Activated naive CD8-positive, alpha-beta T cell treated with anti-CD3 and anti-CD28 coated beads, Interleukin-2, amount 10 ng/mL, durations not matched to agents 7 days and 5 days (primary cell): ENCODE measurements at places on chromosomes 5 and 9.

GRCh38 chr5:121380066-121380465 is 471.6 kb upstream of the FTMT start:
- no peak for DNase-seq

- DNase-seq, result no peak
Measured at GRCh38 chr5:151085517-151086041, 4.7 kb upstream of the TNIP1 start.

DNA sequence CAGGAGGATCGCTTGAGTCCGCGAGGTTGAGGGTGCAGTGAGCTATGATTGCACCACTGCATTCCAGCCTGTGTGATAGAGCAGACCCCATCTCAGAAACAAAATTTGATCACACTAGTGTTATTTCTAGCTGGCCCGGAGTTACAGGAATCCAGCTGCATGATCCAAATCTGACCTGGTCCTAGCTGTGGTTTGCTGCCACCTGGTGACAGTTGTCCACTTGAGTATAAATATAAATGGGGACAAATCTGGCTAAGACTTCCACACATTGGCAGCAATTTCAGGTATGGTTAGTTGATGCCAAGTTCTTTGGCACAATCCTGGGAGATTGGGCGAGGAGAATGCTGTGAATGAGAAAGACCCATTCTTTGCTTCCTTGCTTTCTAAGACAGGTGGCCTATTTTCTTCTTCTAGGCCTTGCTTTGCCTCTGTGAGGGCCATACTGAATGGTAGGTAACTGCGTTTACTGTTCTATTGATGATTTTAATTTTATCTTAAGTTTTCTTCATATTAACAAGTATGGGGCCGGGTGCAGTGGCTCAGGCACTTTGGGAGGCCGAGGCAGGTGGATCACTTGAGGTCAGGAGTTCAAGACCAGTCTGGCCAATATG is 35.4 kb downstream of the UBE2R2 start:
- DNase-seq, result no peak

GRCh38 chr9:115204904-115205453 is 87.0 kb upstream of the TNC start:
- no peak for DNase-seq

DNA sequence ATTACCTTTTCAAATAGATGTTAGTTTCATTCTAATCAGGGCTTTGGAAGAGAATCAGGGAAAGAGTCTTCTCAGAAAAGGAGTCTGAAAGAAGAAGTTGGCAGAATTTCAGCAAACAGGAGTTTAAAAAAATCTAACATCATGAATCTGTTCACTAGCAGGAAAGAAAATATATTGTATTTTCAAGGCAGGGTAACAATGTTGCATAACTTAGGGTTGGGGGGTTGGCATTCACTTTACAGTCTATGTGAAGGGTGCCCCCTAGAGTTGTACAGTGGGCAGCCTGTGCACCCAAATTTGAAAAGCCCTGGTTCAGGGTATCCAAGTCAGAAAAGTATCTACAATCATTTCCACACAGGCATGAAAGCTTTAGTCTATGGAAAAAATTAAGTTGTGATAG is 348.4 kb upstream of the SLC30A5 start:
- no peak for DNase-seq

DNA sequence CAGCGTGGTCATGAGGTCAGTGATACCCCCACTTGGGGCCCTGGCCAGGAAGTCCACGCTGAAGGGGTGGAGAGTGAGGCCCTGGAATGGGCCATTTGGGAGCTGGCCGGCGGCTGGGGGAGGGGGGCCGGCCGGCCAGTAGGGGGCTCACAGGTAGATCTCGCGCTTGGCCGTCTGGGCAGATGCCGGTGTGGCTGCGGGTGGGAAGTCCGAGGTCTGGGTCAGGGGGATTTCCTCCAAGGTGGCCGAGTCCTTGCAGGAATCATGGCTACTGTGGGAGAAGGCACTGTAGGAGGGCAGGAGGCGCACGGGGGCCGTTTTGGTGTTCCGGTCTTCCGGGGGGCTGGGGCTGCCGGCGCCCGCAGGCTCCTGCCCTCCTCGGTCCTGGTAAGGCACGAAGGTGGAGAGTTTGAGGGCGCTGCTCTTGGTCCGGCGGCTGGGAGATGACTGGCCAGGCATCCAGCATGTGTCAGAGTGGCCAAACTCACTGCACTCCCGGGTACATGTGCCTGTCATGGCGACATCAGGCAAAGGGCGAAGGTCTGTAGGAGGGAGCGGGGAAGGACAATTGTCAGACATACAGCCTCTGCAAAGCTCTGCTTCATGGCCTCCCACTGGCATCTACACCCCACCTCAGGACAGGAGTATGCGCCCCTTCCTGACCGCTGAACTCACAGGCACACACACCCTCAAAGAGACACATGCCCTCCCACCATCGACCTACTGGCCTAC is 24.1 kb downstream of the PCDH1 start:
- DNase-seq, result no peak

GRCh38 chr9:35909687-35910612 is 660 bp downstream of the SPAAR start:
- DNase-seq, result no peak

DNA sequence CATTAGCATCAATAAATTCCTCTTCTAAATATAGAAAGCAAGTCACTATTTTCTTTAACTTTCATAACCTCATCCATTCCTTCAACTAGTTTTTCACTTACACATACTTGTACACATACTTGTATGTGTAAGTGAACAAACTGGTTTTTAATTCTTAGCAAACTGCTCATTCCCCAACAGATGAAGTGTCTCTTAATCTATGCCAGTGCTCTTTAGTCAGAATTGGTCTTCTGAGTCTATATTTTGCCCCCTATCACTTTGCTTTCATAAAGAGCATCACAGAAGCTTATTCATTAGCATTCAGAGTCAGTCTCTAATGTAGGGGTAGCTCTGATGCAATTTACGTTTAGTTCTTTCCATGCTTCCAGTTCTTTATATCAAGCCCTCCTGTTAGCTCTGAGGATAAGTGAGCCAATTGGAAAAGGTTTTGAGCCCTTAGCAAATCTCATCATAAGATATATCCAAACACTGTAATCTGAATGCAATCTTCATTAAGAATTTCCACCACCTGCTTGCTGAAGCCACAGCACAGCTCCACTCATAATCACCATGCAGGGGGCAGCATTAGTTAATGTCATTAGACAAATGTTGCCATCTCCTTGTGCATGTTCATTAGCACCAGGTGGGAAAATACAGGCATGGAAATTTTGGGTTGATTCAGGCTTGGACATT is 178.5 kb upstream of the SLC24A2 start:
- no peak for DNase-seq

- DNase-seq, result no peak
Measured at GRCh38 chr5:41524174-41524573, 13.8 kb upstream of the PLCXD3 start.

GRCh38 chr5:74497706-74498105 is 142.8 kb downstream of the ENC1 start:
- DNase-seq, result no peak

DNA sequence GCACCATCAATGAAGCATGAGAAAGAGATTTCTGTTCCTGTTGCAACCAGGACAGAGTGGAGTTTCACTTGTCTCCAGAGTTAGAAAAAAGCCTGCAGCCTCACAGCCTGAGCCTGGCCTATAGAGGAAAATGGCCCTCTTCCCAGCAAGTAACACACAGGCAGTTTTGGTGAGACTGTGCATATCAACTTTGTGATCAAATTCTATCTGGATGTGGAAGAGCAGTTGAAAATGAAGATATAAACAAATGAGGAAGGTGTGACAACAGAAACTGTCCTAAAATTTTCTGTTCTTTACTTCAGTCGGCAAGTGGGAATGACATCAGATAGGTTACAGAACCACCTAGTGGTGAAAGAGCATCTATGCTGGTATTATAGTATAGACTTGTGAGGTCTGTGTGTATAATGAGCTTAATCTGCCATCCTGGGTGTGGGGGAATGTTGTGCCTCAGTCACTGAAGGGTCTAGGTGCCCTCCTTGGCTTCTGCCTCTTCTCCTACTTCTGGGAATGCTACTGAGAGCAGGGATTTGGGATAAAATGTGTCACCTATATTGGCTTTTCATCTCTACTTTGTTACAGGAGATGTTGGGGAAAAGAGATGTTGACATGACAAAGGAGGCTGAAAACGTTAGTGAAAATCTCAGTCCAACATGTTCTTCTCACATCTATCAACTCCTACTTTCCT is 28.2 kb downstream of the YIPF5 start:
- DNase-seq, result no peak

GRCh38 chr5:104915226-104915625 is 1352.6 kb upstream of the NUDT12 start:
- no peak for DNase-seq

- DNase-seq, result no peak
Measured at GRCh38 chr5:18334949-18335348, 700.7 kb downstream of the TAF11L14 start.

DNA sequence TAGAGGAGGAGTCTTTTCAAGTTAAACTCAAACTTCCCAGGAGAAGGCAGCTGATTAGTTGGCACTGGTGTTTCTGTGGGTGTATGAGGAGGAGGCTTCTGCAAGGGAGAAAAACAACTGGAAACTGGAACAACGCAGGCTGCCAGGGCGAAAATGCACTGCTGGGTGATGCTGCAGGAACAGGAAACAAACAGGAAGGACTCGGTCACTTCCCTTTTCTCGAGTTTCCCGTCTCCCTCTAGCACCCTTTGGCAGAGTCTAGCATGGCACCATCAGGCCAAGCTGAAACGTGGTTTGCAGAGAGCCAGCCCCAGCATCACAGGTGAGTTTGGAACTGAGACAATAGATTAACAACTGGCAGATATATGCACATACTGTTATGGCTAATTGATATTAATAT is 77.5 kb upstream of the CAST start:
- DNase-seq, result no peak

- DNase-seq, result no peak
Measured at GRCh38 chr9:94785215-94786169, 59.0 kb downstream of the AOPEP start.

- no peak for DNase-seq
Measured at GRCh38 chr5:147303251-147303650, 68.4 kb downstream of the STK32A start.

DNA sequence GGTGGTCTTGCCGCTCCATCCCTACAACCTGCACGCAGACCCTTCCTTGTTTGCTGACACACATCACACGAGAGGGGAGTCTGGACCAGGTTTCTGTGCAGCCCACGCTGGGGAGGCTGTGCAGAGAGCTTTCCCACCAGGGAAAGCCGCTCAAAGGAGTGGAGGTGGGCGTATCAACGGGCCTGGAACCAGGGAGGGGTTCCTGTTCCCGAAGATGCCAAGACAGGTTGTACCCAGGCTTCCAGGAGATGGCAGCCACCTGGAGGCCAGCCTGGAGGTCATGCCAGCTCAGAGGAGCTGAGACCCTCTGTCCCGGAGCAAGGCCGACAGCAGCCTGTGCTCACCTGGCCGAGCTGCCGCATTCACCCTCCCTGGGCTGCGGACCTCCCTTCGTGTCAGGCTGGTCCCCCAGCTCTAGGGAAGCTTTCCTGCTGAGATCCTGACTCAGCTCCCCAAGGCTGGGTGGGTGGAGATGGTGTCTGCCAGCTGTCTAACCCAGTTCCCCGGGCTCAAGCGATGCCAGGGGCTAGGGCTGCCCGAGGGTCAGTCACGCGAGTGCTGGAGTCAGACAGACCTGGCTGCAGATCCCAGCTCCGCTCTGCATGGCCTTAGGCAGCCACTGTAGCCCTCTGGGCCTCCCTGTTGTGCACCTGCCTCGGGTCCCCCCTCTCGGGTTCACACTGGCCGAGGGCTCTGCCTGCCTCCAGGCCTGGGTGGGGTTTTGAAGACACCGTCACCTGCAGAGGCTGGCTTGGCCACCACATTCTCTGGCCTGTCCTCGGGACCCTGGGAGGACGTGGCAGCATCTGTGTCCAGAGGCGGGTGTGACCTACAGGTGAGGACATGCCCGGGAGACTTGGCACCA is 28.5 kb upstream of the QSOX2 start:
- DNase-seq, result no peak

DNA sequence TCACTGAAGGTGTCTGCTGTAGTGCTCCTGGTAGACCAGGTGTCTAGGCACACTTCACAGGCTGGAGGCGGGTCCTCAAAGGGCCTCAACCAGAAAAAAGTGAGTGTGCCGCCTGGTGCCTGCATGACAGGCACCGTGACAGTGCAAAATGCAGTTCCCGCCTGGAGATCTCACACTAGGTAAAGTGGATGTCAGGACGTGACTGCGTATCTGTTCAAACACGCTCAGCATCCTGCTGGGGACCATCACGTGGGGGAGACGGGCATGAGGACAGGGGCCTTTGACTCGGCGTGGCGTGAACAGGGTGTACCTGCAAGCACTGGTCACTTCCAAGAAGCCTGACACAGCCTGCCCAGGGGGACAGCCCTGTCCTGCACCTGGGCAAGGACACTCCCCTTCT is 32.3 kb upstream of the NTNG2 start:
- no peak for DNase-seq

- DNase-seq, result no peak
Measured at GRCh38 chr5:51279983-51280706, 103.1 kb upstream of the ISL1 start.

DNA sequence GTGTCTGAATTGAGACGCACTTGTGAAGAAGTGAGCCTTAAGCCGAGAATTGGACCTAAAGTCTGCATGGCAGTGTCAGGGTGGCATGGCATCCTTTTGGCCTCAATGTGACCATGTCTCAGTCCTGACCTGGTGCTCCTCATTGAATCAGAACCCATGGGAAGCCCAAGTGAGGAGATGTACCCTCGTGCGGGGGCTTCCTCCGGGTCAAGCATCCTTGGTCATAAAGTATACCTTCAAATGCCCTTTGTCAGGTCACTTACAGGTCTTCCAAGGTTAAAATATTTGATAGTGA is 202.2 kb downstream of the GADD45G start:
- DNase-seq, result no peak

DNA sequence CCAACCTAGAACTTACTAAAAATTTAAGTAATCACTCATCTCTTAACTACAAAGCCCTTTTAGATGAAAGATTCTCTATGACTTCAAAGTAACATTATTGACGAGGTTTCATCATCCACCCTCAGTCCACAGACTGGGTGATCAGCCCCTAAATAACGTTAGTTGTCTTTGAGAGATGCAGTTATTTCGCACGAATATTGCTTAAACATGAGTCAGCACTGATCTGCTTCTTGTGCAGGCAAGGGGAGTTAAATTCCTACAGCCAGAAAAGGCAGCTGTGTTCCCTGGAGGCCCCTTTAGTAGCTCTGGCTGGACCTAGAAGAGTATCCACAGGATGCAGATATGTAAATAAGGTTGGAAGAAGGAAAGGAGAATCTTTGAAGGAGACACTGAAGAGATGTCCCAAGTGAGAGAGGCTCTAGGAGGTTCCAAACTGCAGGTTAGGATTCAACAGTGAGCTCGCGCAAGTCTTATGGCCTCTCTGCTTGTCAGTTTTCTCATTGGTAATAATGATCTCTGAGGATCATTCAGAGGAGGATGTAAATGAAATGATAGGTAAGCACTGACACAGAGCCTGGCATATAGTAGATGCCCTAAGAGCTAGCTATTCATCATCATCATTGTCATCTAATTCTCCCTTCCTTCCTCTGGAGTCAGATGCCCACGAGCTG is 122.2 kb upstream of the MAN2A1 start:
- no peak for DNase-seq
